Endothelial cell of umbilical vein (primary cell): ENCODE measurements at places on chromosomes 16 and 17. TPM values are rescaled to one million over a fixed set of nuclear protein-coding genes. Genes with fewer than 3 reads are reported as not detected.

The DHX58 gene
- 3.1 and 6.4 TPM in 2 replicates for total RNA-seq

The ABCC11 gene
- total RNA-seq, result not detected in 2 replicates

The PRR35 gene
- total RNA-seq, result not detected in 2 replicates

- no peak for DNase-seq
Measured at GRCh38 chr16:57999971-58000705, at the start of gene ZNF319. Gene ZNF319 (minus strand): TSS chr16:58000672. CDS start chr16:57998265, 2,407 bp downstream.

DNA sequence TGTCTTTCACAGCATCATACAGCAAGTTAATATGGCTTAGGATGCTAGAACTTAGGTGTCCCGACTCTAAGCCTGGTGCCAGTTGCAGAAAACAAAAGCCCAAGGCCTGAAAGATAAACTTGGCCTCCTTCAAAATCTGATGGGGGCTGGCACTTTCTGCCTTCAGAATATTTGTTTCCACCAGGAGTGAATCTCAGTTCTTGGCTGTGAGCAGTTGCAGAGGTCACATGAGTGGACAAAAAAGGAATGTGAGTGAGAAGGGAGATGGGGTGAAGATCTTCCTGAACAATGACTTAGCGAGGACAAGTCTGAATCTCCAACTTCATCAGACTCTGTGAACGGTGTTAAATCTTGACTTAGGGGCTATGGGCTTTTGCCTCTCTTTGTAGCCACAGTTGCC lies 46.6 kb downstream of the HOXB1 start:
- no peak for DNase-seq

GRCh38 chr16:368388-369158 lies 1.8 kb downstream of the MRPL28 start:
- DNase-seq, result no peak

DNA sequence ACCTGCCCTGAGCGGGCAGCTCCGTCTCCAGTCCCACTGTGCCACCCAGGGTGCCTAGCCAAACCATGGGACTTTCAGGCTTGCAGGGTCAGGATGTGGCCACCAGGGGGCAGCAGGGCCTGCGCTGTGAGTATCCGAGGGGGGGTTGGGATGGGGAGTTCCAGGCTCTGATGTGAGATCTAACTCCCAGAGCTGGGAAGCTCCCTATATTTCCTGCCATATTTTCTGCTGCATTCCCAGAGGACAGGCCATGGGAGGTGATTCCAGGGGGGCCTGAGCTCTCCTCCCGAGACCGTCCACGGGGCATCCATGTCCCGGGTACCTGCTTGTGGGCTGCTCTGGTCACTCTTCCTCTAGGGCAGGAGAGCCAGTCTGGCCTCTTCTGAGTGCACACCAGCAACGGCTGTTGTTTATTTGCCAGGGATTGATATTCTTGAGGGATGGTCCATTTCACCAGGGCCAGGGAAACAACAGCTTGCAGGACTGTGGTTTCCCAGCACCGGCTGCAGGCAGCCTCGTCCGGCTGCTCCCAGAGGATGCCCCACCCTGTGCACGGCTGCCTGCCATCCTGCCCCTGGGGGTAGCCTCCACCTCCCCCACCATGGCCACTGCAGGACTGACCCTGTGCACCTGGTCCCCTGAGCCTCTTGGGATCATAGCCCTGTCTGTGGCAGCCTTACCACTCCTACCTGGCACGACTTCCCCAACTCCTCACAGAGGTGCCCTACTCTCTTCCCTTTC lies 1.2 kb downstream of the GPR142 start:
- peak; percentile 44 for DNase-seq

The HOXB8 gene
- 1.7 and 2.0 TPM in 2 replicates for total RNA-seq

- no peak for DNase-seq
Measured at GRCh38 chr16:51524555-51525373, 373.7 kb upstream of the SALL1 start.

- DNase-seq, result peak; percentile 71
Measured at GRCh38 chr17:67365738-67366192, 612 bp downstream of the PSMD12 start.

- peak; percentile 24 for DNase-seq
Measured at GRCh38 chr17:33725675-33726271, 432.7 kb upstream of the ASIC2 start.

DNA sequence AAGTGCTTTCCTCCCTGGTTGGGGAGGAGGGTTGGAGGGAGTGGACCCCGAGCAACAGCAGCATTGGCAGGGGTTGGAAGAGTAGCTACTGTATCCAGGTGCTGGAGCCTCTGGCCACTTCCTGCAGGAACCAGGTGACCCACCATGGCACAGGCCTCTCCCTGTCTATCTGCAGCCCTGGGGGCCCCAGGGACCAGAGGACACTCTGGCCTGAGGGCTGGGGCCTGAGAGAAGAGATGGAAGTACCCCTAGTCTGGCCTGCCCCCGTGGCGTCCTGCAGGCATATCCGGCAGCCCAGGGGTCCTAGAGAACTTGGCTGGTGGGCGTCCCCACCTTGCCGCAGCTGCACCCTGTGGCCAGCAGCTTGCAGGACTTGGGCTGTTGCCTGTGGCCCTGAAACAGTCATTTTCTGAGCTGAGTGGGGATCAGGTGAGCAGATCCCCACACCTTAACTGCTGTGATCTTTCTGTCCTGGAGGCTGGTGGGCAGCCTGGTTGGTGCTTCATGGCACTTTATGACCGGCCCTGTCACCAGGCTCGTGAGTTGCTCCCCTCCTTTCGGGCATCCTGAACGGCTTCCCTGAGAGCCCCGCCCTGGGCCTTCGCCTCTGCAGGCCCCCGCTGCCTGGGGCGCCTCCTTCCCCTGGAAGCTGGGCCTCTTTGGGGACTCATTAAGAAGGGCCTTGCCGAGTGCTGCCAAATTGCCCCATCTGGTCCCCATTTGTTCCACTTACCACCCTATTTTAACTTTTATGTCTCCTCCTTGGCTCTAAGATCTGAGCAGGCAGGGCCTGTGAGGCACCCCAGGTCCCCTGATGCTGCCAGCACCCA lies 298.6 kb downstream of the SEC14L1 start:
- DNase-seq, result no peak

The HAP1 gene
- total RNA-seq, result 0.23 and 0.24 TPM in 2 replicates

- no peak for DNase-seq
Measured at GRCh38 chr17:79044462-79044861, 20.5 kb downstream of the C1QTNF1 start.

DNA sequence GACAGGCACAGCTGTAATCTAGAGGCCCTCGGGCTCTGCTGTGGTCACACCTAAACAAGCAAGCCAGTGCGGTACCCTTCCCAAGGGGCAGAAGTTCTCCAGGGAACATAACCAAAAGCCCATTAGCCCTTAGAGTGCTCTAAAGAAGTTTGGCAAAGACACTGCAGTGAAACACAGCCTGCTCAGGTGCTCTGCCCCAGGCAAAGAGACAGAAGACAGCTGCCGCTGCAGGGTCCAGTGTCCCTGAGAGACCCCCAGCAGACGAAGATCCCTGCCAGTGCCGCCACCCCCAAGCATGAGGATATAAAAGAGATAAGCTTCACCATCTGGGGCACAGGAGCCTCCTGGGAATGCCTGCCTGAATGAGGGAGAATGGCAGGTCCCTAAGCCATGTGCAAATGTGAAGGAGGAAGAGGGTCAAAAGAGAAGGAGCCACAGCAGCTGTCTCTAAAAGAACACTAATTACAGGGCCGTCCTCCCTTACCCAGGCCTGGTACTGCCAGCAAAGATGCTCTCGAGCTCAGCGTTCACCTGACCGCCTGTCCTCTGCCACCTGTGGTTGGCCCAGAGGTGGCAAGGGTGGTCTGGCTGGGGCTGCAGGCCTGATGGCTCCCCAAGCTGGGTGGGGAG lies 29.7 kb downstream of the CUEDC1 start:
- no peak for DNase-seq

DNA sequence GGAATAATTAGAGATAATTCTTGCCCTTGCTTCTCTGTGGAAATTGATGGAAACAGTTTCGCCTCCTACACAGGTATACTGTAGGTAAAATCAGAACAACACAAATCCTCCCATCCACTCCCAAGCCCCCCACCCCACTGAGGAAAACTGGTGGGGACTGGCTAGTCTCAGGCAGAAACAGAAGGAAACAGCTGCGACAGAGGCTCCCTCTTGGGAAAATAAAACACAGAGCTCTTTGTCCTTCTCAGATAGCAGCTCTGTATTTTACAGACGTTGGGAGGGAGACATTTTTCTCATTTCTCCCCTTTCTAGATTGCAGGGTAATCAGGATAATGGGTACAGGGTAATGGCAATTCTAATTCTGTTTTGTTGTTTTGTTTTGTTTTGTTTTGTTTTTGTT lies 1.1 kb downstream of the SLFN13 start:
- no peak for DNase-seq

The JPT2 gene
- 86.5 and 93.3 TPM in 2 replicates for total RNA-seq

DNA sequence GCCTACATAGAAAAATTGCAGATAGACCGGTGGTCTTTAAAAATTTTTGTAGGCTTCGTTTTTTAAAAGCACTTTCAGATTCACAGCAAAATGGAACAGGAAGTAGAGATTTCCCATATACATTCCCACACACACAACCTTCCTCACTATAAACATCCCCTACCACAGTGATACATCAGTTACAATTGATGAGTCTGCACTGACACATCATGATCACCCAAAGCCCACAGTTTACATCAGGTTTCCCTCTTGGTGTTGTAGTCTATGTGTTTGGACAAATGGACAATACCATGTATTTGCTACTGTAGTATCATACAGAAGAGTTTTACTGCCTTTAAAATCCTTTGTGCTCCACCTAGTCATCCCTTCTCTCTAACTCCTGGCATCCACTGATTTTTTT lies 113.9 kb upstream of the ADAMTS18 start:
- no peak for DNase-seq

DNA sequence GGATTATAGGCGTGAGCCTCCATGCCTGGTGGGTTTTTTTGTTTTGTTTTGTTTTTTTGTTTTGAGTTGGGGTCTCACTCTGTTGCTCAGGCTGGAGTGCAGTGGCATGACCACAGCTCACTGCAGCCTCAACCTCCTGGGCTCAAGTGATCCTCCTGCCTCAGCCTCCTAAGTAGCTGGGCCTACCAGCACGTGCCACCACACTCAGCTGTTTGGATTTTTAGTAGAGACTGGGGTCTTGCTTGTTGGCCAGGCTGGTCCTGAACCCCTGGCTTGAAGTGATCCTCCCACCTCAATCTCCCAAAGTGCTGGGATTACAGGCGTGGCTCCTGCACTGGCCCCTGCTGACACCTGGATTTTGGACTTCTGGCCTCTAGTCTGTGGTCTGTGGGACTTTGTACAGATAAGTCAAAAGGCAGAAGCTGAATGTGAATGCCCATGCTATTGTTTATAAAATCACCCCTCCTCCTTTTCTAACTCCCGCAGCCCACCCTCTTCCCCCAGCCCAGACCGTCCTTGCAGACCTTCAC lies 5.7 kb downstream of the SNAI3 start:
- DNase-seq, result no peak

DNA sequence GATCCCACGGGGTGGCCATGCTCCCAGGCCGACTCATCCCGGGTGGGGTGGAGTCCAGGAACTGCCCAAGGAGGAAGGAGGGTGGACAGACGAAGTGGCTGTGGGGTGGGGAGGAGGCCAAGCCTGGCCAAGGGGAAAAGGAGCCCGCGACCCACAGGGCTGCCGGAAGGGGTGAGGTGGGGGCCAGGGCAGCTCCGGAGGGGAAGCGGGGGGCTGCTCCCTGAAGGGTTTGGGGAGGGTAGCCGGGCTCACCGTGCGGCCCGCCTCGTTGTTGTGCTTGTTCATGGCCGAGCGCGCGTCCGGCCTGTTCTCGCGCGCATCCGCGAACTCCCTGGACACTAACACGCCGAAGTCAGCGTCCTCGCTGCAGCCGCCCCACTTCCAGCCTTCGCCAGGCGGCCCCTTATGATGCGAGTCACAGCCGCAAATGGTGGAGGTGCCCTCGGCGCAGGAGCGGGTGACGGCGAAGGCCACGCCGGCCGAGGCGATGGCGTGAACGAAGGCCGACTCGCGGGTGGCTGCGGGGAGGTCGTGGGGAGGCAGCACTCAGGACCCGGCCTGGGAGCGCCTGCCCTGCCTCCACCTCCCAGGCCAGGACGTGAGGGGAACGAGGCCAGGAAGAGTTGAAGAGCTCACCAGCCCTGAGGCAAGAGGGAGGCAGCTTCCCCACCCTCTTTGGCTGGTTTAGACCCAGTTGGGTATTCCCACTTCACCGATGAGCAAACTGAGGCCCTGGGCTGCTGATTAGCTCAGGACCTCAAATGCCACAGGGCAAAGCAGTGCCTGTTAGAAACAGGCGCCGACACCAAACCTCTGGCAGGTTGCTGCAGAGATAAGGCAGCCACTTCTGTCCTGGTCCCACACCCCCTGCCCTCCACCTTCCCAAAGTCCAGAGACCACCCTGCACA lies 48.7 kb downstream of the WNT3 start:
- no peak for DNase-seq

GRCh38 chr17:61822326-61823285 lies 40.7 kb downstream of the BRIP1 start:
- DNase-seq, result no peak

The SSH2 gene
- total RNA-seq, result 52.1 and 60.9 TPM in 2 replicates

GRCh38 chr16:3951861-3952736 lies 71.6 kb upstream of the CREBBP start:
- DNase-seq, result no peak

DNA sequence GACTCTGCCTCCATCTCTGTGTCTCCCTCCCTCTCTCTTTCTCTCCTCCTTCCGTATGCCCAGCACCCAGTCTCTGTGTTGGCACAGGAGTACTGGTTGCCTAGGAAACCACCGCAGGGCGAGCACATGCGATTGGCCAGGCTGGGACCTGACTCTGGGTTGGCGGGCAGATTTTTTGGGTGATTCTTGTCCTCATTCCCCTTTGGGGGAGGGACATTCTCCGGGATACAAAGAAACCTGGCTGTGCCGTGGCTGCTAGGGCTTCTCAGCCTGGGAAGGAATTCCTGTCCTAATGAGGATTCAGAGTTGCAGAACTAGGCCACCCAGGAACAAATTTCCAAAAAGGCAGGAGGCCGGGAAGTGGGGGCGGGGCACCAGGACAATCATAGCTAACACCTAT lies 168.9 kb downstream of the SHISA9 start:
- DNase-seq, result no peak

DNA sequence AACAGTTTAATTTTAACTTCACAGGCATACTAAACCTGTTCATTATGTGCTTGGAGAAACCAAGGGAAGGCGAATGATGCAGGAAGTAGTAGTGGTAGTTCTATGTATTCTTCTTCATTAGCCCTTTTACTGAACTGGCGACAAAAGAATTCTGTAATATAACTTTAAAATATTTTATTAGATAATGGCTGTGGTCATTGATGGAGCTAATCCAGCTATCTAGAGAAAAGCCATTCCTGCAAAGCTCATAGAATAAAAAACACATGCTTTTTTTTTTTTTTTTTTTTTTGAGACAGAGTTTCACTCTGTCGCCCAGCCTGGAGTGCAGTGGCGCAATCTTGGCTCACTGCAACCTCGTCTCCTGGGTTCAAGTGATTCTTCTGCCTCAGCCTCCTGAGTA lies 23.5 kb downstream of the TANC2 start:
- no peak for DNase-seq

- no peak for DNase-seq
Measured at GRCh38 chr17:66381701-66382362, 79.4 kb downstream of the PRKCA start.
